ENCODE measurements at places on chromosomes 1 and 21.

GRCh38 chr1:1539310-1540089 is 924 bp downstream of the TMEM240 start:
- DNase-seq: peak; percentile 46

- peak; percentile 38 for DNase-seq
These were observed 8.1 kb downstream of the LRRC53 start for GRCh38 chr1:74504125-74504932.

DNA sequence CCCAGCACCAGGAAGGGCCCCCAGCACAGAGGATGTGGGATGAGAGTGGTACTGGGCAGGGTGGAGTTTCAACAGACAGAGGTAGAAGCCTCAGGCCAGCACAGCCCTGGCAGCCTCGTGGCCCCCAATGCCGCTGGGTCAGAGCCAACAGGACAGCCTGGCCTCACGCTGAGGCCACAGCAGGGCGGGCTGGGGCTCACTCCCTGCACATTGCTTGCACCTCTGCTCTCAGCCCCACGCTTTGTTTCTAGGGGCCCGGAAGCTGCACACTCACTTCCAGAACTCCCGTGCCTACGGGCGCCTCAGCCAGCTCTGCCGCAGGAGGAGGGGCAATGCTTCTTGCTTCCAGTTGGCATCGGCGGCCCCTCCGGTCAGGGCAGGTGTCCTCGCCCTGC is 72.9 kb downstream of the SIK1 start:
- no peak for DNase-seq

- no peak for DNase-seq
These were observed 507 bp downstream of the GLIS1 start for GRCh38 chr1:53738205-53739108.

- DNase-seq: no peak
These were observed 228.9 kb downstream of the KIF26B start for GRCh38 chr1:245383396-245384330.

GRCh38 chr1:113677250-113678158 is 81.8 kb downstream of the PHTF1 start:
- DNase-seq: peak; percentile 77

- DNase-seq: no peak
These were observed 24.0 kb upstream of the CDC7 start for GRCh38 chr1:91476533-91477217.

GRCh38 chr1:240189386-240189989 is 97.8 kb downstream of the FMN2 start:
- peak; percentile 29 for DNase-seq
